ENCODE measurements at places on chromosomes 12 and 14.

GRCh38 chr14:48398675-48399282 lies 723.4 kb upstream of the MDGA2 start:
- DNase-seq: peak; percentile 16

DNA sequence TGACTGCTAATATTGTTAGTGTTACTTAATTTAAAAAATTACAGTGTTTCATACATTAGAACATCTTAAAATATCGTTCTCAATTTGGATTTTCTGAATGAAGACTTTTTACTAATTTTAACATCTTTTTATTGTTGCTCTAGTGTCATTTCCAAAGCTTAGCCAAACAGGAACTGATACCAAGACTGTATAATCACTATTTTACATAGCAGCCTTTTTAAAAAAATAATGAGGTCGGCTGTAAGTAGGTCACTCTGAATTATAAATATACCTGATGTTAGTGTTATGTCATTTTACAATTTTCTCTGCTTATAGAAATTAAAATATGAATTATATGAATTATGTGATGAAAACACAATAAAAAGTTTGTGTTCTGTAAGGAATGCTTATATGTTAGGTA lies 321.5 kb downstream of the TMEM117 start:
- DNase-seq: no peak

DNA sequence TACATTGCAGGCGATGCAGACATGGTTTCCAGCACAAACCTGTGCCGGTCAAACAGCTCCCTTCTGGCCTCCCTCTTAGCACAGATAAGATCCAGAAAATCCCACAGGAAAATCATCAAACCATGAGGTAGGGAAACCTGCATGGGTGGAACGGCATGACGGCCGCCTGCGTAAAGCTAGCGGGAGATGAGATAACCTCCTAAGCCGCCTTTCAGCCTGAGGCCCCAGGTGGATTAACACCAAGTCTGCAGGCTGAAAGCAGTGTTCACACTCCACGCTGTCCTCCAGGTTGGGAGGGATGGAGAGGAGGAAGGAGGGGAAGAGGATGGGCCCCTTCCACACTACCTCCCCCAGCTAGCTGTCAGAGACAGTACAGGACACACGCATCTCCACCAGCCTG lies 63.8 kb downstream of the TSPAN11 start:
- no peak for DNase-seq

DNA sequence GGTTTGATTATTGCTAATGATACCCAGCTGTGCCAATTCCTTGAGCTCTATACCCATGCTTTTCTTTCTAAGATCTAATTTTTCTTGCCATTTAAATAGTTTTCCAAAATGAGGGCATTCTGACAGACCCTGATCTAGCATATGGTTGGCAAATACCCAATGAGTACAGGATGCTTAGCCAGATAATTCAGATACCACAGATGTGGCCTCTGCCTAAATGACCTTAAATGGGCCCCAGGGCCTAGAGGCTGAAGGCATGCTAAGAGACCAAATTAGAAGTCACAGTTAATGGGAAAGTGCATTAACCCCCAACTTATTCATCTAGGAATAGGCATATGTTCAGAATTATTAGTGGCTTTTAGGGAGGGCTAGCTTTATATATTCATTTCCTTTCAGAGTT lies 122.3 kb upstream of the CNOT2 start:
- DNase-seq: no peak

GRCh38 chr14:81023095-81023710 lies 67.8 kb downstream of the TSHR start:
- DNase-seq: no peak

DNA sequence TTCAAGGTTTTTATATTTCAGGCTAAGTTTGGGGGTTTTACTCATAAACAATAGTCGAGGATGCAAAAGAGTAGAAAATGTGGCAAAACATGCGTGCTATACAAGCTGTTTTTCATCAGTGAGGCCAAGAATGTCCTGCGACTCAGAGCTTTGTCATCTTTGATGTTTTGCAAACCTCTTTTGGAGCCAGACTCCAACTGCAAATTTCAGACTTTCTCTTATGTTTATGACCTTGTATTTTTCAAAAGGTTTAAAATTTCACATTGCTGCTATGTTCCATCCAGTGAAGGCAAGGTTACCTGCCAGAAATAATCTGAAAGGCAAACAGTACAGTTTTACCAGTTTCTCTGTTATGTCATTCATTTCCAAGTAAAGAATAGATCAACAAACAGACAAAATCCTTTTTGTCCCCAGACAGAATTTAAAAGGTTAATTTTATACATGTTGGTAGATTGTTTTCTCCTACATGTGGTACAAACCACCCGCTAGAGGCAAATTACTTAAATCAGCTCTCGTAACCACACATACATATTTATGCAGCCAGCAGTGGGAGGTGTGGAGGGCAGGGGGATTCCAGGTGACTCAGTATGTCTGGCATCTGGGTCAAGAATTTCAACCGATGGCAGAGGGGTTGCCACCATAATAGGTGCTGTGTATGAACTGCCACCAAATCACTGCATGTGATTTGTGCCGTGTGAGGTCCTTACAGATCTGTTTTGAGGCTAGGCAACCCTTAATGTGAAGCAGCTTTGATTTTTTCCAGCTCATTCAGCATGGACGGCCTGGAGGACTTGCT lies 119.8 kb upstream of the CPM start:
- peak; percentile 91 for DNase-seq

GRCh38 chr14:39368261-39368959 lies 63.8 kb downstream of the FBXO33 start:
- peak; percentile 88 for DNase-seq

- no peak for DNase-seq
Observed at GRCh38 chr12:3285570-3285969, 205.4 kb upstream of the PRMT8 start.

GRCh38 chr14:76339728-76340615 lies 36.0 kb upstream of the ESRRB start:
- DNase-seq: no peak

- peak; percentile 83 for DNase-seq
Observed at GRCh38 chr12:46664761-46665287, 161.0 kb downstream of the SLC38A4 start.

Data from HepG2 (cell line).